Osteocyte (in vitro differentiated cells): ENCODE measurements at places on chromosomes 5 and 9.

DNA sequence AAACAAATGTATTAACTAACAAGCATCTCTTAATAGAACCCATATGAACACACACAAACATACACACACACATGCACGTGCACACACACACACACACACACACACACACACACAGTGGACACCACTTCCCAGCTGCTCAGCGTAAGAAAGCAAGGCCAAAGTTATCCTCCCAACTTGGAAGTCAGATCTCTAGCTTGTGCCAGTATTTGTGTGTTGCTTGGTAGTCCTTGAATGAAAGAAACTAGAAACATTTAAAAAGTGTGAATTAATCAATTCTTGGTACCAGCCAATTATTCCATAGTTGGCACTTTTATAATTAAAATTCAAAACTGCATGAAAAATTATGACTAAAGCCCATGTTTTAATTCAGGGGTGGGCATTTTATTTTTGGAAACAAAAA, 178.1 kb downstream of the TMEM161B start:
- H3K4me3 ChIP-seq: no peak overlapping the region
- DNase-seq: no peak
- no peaks in the 10 kb centered on the region for H3K4me1 ChIP-seq
- H3K36me3 ChIP-seq: no peaks in the 10 kb centered on the region

GRCh38 chr5:169637549-169638121, 560 bp downstream of the DOCK2 start:
- no peaks in the 10 kb centered on the region for H3K27me3 ChIP-seq
- no peak overlapping the region for H3K4me3 ChIP-seq
- H3K4me1 ChIP-seq: peaks cover 7% of the 10 kb centered on the region
- no peak overlapping the region for H3K27ac ChIP-seq

DNA sequence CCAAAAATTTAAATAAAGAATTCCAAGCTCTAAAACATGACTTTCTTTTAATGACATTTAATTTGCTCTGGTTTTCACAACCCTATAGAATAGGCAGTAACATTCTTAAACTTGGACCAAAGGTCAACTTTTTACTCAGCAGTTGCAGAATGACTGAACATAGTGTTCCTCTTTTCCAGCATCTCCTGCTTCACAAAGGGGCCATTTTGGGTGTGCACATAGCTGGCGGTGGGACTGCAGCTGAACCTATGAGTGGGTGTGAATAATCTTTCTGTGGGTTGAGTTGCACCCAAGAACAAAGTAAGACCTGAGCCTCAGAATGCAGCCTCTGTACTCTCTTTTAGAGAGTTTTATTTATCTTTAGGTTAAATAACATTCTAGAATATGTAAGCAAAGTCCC, 96.9 kb upstream of the HAPLN1 start:
- no peak overlapping the region for H3K27ac ChIP-seq
- peaks cover 6% of the 10 kb centered on the region for H3K36me3 ChIP-seq
- H3K4me3 ChIP-seq: no peak overlapping the region
- H3K4me1 ChIP-seq: no peaks in the 10 kb centered on the region

DNA sequence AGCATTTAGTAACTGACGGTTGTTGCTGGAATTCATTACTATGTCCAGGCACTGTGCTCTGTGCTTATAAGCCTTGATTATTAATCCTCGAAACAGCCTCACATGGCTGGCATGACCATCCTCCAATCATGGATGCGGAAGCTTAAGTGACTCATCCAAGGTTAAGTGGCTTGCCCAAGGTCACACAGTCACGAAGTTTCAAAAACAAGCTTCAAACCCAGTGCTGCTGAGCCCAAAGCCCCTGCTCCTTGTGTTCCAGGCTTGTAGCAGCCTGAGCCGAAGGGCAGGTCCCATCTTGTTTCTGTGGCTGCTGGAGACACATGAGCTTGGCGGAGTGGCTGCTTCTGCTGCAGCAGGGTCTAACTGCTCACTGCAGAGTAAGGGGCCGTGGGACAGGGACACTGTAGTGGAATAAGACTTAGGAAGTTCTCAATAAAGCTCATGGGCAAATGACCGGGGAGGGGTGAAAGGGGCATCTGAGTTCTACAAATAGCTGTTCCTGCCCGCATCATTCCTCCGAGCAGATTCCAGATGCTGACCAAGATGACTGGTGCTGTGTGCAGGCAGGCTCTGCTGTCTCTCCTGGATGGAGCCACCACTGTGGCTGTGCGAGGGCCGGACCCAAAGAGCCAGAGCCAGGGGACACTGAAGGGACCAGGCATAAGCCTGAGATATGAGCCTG, 32.4 kb downstream of the WHRN start:
- H3K27me3 ChIP-seq: no peaks in the 10 kb centered on the region
- H3K27ac ChIP-seq: no peak overlapping the region
- no peak overlapping the region for H3K4me3 ChIP-seq
- H3K4me1 ChIP-seq: no peaks in the 10 kb centered on the region
- peaks cover 17% of the 10 kb centered on the region for H3K36me3 ChIP-seq

DNA sequence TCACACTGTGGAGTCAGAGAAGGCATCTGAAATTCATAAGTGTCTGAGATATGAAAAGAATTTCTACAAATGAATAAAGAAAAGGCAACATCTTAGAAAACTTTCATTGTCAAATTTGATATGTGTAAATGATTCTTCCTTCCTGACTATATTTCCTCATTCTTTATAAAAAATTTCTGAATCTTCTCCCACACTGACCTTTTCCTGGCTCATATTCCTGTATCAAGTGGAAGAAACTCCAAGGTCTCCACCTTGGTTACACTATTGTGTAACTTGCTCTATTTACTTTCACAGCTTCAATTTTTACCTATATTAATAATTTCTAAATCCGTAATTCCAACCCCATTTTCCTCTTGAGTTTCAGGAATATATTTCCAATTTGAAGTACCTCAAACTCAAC, 93.5 kb upstream of the FBXL7 start:
- no peaks in the 10 kb centered on the region for H3K4me1 ChIP-seq
- peaks cover 16% of the 10 kb centered on the region for H3K27me3 ChIP-seq
- no peak overlapping the region for H3K4me3 ChIP-seq
- H3K27ac ChIP-seq: no peak overlapping the region

DNA sequence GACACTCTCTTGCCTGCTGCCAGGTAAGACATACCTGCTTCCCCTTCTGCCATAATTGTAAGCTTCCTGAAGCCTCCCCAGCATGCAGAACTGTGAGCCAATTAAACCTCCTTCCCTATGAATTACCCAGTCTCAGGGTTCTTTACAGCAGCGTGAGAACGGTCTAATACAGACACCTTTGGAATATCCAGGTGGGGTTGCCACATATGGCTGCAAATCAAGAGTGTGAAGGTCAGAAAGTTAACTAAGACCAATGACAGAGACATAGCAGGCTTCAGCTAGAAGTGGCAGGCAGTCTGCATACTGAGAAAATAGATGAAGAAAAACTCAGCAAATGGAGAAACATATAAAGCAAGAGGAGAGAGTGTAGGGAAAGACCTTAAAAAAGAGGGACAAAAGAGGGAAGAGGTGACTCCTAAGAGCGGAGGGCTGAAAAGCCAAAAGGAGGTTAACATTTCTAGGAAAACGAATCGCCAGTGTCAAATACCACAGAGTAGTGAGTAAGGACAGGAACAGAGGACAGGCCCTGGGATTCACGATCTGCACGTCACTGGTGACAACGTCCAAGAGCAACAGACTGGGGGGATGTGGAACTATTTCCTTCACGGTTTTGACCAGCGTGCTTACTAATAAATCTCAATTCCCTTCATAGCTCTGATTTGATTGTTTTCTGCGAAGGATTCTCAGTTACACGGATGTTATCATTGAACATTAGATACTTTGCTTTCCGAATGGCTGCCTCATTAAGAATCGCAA, 1.7 kb upstream of the ACO1 start:
- H3K27ac ChIP-seq: no peak overlapping the region
- H3K4me1 ChIP-seq: peaks cover 28% of the 10 kb centered on the region

DNA sequence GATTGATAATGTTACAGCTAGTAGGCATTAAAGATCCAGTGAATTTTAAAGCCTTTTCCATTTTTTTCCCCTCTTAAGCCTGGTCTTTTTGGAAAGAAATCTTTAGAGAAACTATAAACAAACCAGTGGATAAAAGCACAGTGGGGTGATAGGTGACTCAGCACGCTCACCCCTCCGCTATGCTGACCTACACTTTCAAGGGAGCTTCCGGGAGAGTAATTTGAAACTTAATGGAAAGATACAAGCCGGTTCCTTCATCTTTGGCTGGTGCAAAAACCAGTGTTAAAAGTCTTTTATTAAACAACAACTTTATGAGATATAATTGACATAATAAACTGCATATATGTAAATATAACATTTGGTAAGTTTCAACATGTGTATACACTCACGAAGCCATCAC, 27.0 kb upstream of the ALDOB start:
- H3K4me3 ChIP-seq: peak overlapping the region; percentile 27
- no peaks in the 10 kb centered on the region for H3K27me3 ChIP-seq
- peaks cover 40% of the 10 kb centered on the region for H3K4me1 ChIP-seq
- no peak for DNase-seq
- no peaks in the 10 kb centered on the region for H3K36me3 ChIP-seq

GRCh38 chr5:78331523-78332080, 28.8 kb upstream of the SCAMP1 start:
- no peaks in the 10 kb centered on the region for H3K36me3 ChIP-seq
- no peaks in the 10 kb centered on the region for H3K27me3 ChIP-seq
- H3K27ac ChIP-seq: no peak overlapping the region
- no peak for DNase-seq
- H3K4me3 ChIP-seq: no peak overlapping the region

DNA sequence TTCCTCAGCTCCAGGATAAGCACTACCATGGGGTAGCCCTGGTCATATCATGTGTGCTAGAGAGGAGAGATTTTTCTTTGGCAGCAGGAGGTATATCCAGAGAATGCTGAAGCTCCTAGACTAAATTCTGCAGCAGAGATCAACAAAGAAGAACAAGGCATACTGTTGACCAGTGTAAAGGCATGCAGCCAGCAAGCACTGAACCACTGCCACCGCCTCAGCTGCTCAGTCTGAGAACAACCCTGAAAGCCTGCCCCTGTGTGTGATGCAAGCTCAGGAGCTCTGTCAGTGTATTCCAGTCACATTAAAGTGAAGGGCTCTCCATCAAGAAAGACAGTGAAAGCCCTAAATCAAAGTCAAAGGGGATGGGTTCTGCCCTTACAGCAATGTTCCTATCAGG, 439.5 kb upstream of the CD180 start:
- H3K27me3 ChIP-seq: peaks cover 8% of the 10 kb centered on the region
- H3K4me3 ChIP-seq: no peak overlapping the region
- H3K4me1 ChIP-seq: peaks cover 8% of the 10 kb centered on the region
- no peak overlapping the region for H3K27ac ChIP-seq

DNA sequence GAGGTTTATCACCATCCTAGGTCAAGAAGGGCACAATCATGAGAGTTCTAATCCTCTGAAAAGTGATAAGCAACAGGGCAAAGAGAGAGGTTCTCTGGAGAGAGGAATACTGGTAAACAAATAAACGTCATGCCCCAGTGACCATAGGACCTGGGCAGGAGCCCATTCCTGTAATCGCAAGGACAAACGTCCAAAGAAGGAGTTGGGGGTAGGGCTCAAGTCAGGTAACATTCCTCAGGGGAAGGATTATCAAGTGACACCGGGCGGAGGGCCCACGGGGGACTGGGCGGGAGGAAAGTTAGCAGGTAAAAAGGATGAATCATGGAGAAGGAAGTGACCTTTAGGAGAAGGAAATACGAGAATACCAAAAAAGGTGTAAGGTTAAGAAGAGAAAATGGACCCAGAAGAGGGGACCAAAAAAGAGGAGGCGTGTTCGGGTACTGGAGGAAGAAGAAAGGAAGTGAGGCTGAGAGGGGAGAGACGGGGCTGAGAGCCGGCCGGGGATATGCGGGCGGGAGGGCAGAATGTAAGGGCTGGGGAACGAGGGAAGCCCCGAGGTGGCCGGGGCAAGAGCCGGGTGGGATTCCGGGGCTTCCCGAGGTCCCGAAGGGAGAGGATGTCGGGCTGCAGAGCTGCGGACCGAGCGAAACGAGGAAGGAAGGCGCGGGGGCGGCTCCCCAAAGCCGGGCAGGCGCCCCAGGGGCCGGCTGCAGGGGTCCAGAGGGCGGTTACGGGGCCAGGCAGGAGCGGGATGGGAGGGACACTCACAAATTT, 583 bp downstream of the DIAPH1 start:
- H3K27me3 ChIP-seq: no peaks in the 10 kb centered on the region
- H3K27ac ChIP-seq: peak overlapping the region; percentile 92
- no peak for DNase-seq
- peaks cover 15% of the 10 kb centered on the region for H3K36me3 ChIP-seq
- peaks cover 35% of the 10 kb centered on the region for H3K4me1 ChIP-seq
- H3K4me3 ChIP-seq: peak overlapping the region; percentile 95
